Left lobe of liver (tissue), 2 donors: ENCODE measurements at places on chromosomes 2 and 18. TPM values are rescaled to one million over a fixed set of nuclear protein-coding genes. Genes with fewer than 3 reads are reported as not detected.
A peak's percentile ranks its signal among the peaks of the same experiment; 100 is the strongest.

DNA sequence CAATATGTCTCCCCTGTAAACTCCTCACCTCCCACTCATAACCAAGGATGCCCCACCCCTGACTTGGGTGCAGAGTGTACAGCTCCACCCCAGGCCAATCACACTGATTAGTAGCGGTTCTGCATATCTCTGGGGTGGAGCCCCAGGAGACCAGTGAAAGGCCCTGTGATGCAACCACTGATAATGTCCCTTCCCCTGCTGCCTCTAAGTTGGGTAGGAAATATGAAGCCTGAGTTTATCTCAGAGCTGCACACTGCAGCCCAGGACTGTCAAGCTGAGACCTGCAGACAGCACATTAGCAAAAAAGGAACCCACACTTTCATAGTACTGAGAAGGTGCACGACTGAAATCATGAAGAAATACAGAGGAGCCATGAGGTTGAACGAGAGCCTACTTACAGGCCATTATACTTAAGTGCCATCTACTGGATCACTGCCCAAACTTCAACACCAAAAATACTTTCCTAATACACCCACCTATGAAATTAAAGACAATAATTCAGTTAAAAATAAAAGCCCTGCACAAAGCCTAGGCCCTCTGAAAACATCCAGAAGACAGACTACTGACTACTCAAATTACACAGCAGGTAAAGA is 455.4 kb upstream of the LRRTM4 start:
- no peak for DNase-seq

DNA sequence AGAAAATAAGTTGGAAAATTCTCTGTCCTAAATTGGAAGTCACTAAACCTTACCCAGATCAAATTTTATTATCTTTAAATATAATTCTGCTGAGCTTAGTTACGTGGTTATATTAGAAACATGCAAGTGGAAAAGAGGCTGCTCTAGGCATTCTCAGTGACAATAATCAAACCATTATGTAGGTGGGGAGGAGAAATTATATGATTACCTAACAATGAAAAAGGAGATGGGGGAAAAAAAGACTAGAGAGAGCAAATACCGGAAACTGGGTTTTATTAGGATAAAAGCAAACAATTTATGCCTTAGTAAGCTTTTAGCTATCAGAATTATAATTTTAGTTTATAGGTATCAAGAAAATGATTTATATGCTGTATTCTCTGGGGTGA is 53.2 kb downstream of the PHLPP1 start:
- DNase-seq = no peak

DNA sequence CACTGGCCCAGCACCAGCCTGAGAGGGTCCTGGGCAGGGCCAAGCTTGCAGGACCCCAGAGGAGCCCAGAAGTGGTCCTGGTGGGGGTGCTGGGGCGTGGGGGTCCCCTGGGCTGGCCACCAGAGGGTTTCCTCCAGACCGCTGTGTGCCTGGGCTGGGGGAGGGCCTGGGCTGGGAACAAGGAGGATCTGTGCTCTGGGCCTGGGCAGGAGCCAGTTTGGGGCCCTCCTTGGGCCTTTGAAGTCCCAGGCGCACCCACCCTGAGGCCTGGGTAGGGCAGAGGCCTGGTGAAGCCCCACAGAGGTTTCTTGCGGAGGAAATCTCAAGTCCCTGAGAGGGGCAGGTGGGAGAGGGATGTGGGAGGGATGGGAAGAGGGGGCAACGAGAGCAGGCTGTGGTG is 63.4 kb upstream of the GPC1 start:
- DNase-seq = no peak

- no peak for DNase-seq
These were observed 29.1 kb downstream of the GAREM1 start for GRCh38 chr18:32441533-32441932.

GRCh38 chr2:6818012-6818411 is 47.7 kb downstream of the CMPK2 start:
- DNase-seq = no peak

DNA sequence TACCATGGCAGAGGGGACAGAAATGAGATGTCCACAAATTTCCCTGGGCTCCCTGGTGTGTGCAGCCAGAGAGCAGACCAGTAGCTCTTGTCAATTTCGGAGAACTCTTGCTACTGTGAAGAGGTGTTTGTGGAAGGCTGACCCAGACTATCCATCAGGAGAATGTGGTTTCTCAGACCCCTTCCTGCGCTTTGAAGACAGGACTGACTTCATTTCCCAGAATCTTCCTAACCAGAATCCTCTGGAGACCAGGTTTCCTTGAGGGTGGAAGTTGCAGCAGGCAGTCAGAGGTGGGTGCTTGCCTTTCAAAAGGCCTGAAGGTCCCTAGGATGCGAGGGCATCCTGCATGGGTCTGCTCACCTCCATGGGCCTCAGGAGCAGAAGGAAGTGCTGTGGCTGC is 121.9 kb downstream of the LAMA3 start:
- DNase-seq = no peak

GRCh38 chr2:16249246-16250055 is 309.1 kb downstream of the MYCN start:
- DNase-seq = no peak

DNA sequence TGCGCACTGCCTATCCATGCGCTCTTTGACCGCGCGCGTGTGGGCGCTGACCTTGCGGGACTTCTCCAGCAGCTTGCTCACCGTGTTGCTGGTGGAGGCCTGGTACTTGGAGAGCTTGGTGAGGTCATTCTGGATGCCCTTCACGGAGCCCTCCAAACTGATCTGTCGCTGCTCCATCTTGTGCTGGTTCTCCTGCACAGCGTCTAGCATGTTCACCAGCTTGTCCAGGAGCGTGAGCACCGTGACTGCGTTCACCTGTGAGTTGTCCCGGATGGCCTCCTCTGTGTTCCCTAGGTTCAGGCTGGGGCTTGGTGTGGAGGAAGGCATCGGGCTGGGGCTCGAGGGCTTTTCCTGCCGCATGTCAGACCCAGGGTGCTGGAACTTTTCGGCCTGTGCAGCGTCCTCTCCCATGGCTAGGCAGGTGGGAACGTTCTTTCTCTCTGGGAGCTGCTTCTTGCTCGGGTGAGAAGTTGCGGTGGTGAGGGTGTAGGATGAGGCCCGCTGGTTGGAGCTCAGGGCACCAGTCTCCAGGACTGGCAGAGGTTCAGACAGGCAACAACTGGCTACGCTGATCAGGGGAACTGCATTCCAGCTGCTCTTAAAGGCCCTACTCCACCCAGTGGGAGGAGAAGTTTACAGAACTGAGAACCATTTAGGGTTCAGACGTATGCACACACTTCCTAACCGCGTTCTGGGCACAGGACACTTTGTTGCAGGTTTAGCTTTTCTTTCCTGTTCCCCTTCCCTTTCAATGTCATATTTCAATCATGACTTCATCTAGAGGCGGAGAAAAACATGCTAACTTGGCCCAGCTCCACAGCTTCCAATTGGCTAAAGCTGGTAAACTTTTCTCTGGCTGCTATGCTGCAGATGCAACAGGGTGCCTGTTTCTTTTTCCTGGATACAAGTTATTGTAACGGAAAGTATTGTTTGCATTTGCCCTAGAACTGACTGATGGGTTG is at the start of gene CAVIN2:
Gene CAVIN2 (minus strand): TSS at position 574 of the 962 bp plus-strand sequence. CDS start 163 bp downstream, at position 411.
- peak; percentile 53 for DNase-seq

GRCh38 chr2:215751200-215751910 is 262.0 kb downstream of the MREG start:
- no peak for DNase-seq

DNA sequence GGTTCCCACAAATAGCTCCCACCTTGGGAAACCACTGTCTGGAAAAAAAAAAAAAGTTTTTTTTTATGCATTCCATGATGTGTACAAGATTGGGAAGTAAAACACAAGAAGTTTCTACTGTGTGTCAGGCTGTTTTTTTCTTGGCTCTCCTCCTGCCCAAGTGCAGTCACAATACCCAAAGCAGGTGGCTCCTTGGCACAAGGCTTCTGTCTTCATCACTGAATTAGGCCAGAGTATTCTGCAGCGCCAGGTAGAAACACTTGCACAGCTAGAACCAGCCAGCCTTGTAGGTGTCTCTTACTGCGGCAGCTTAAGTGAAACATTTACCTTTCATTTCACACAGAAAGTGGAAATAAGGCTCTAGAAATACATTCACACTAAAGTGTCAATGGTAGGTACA is 23.8 kb upstream of the MAL start:
- no peak for DNase-seq

- DNase-seq = peak; percentile 57
These were observed 50.3 kb downstream of the ARL4C start for GRCh38 chr2:234446404-234447076.

- DNase-seq = no peak
These were observed 112.5 kb downstream of the ATL2 start for GRCh38 chr2:38264396-38265221.

DNA sequence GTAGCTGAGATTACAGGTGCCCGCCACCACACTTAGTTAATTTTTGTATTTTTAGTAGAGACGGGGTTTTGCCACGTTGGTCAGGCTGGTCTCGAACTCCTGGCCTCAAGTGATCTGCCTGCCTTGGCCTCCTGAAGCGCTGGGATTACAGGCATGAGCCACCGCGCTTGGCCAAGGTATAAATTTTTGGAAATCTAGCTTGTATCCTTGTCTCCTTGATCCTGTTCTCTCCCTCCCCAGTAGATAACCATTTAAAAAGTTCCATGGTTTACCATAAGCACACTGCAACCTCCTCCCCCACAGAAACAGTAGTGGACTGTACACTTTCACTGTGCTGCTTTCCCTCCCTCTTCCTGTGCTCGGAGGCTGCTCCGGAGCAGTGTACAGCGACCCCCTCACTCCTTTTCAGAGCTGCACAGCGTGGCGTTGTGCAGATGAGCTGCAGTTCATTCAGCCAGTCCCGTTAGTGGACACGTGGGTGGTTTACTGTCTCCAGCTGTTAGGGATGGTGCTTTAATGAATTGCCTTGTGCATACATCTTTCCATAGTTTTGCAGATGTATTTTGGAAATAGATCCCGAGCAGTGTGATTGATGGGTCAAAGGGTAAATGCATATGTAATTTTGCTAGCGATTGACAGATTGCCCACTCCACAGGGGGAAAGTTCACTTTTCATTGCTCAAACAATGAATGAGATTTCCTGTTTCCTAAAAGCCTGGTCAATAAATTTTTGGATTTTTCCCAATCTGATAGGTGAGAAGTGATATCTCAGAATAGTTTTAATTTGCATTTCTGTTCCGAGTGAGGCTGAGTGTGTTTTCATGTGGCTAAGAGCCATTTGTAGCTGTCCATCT is 14.8 kb downstream of the ASB1 start:
- DNase-seq = no peak

DNA sequence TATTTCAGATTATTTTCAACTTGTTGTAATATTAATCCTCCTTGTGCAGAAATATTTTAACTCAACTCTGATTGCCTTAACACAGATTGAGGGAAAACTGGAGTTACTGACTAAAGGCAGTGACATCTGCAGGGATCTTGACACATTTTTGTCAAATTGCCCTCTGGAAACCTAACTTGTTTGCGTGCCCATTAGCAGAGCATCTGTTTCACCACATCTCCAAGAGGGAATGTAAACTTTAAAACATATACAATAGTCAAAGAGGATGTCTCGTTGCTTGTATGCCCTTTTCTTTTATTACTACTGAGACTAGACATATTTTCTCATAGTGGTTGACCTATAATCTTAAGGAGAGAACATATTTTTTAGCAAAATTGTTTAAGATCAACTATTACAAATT is 14.2 kb downstream of the INPP1 start:
- no peak for DNase-seq

DNA sequence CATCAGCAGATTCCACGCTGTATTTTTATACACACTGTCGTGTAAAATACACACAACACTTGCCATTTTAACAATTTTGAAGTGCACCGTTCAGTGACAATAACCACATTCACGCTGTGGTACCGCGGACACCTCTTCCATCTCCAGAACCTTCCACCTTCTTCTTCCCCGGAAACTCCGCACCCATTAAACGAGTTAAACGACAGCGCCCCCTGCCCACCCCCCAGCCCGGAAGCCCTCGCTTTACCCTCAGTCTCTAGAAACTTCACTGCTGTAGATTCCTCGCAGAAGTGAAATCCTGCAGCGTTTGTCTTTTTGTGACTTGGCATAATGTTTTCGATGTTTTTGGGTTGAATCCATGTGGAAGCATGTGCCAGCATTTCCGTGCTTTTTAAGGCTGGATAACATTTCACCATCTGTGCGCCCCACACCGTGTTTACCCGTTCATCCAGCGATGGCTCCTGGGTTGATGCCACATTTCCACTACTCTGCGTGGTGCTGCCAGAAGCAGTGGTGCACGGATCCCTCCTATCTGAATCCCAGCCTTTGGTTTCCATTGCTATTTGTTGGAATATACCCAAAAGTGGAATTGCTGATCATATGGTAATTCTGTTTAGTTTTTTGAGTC is 32.0 kb upstream of the TMEM18 start:
- no peak for DNase-seq

- DNase-seq = no peak
These were observed 52.2 kb downstream of the NCOA1 start for GRCh38 chr2:24543252-24543651.

GRCh38 chr2:233426619-233427342 is 72.5 kb downstream of the DGKD start:
- DNase-seq = no peak

GRCh38 chr2:137250401-137250800 is 485.1 kb downstream of the THSD7B start:
- no peak for DNase-seq

- DNase-seq = no peak
These were observed 54.0 kb downstream of the EPAS1 start for GRCh38 chr2:46351098-46351749.

DNA sequence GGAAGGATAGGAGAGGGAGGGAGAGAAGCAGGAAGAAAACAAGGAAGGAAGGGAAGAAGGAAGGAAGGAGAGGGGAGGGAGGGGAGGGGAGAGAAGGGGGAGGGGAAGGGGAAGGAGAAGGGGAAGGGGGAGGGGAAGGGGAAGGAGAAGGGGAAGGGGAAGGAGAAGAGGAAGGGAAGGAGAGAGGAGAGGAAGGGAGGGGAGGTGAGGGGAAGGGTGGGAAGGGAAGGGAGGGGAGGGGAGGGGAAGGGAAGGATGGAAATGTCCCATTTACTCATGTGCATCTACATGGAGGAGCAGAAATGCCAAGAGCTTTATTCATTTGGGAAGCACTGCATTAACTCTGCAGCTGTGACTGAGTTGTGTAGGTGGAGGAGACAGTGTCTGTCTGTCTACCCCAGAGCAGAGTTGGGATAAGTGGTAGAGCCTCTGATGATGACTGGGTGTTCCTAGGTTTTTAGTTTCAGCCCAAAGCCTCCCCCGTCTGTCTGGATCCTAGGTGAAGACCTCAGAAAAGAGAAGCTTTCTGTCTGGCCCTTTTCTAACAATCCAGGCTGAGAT is 131.3 kb downstream of the COL6A3 start:
- no peak for DNase-seq

Gene TFPI
- total RNA-seq = 144 TPM

Gene HK2
- total RNA-seq = 1.3 TPM

Gene PLCD4
- 0.43 TPM for total RNA-seq

Gene CFC1
- total RNA-seq = not detected

Gene MYCN
- total RNA-seq = 0.73 TPM

Gene MSTN
- total RNA-seq = not detected

Gene COLEC12
- 0.08 TPM for total RNA-seq

Gene UGT1A6
- 181 TPM for total RNA-seq

Gene VAMP5
- total RNA-seq = 31.7 TPM
